ENCODE measurements at places on chromosomes 3 and 15.

DNA sequence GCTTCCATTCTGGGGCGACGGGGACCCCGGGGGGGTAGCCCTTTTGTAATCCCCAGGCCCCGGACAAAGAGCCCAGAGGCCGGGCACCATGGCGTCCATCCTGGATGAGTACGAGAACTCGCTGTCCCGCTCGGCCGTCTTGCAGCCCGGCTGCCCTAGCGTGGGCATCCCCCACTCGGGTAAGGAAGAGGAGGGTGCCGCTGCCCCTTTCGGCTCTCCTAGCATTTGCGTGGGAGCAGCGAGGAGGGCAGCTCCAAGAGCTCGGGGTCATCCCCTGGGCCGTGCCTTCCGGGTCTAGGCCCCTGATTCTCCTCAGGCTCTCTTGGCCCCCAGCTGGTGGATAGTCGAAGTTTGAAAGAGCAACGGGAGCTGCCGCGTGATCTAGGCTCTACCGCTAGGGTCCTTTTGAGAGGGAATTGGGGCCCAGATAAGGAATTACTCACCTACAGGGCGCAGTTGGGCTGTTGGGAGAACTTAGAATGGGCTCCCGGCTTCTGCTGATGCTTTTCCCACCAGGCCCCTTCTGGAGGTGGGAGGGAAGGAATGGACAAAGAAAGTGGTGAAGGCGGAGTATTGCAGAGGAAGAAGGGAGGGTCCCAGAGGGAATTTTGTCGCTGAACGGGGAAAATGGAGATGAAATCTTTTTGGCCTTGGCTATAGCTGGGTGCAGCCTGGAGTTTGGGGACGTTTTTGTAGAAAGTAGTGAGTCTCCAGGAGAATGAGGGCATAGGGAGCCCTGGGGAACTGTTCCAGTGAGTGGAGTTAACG, 615 bp downstream of the VPS18 start:
- peak; percentile 69 for DNase-seq

GRCh38 chr3:136350132-136350531, 100.0 kb downstream of the PCCB start:
- no peak for DNase-seq

DNA sequence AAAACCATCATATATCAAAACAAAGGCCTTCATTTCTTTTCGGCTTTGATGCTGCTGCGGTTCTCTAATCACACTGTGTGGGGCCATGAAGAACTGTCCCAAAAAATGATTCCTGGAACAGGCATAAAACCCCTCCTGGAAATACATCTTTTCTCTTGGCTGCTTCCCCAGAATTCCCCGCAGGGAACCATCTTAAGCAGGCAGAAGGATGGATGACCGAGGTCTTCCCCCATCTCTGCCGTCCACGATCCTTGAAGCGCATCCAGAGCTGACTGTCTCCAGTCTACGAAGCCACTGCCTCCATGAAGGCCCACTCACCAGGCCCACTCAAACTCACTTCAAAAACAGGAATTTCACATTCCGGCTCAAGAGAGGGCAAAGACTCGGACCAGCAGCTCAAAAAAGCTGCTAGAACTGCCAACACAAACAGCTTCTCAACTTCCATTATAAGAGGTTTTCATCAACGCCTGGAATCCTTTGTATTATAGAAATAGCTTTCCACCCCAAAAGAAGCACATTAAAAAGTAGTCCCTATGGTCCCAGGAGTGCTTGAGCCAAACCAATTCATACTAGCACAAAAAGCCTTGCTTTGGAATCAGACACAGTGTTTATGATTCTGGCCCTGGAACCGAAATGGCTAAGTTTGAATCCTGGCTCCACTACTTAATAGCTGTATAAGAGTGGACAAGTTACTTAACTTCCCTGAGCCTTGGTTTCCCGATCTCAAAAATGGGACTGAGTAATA, 487.5 kb upstream of the WNT5A start:
- no peak for DNase-seq

DNA sequence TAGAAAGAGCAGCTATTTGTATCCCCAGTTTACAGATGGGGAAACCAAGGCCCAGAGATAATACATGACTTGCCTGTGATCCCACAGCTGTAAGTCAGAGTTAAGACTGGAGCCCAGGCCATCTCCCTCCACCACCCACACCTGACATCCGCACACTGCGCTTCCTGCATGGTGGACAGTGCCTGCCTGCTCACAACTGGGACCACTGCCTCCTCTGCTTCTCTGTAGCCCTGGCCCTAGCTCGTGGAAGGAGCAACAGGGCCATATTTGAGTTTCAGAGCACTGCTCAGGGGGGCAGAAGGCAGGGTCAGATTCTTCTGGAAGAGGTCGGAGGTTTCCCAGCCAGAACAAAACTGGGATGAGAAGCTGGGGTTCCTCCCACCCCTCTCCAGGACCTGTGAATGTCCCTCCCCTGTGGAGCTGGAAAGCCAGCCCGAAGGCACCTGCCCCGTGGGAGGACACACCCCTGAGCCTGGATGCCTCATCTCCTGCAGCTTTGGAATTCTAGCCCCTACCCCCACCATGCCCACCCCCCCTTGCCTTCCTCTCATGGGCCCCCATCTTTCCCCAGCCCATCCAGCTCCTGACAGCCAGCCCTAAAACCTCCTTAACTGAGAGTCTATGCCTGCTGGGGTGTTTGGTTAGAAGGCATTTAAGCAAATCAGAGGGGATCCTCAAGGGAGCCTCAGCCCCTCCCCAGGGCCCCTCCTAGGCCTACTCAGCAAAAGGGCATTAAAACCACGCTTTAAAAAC, 100.1 kb downstream of the TPRA1 start:
- no peak for DNase-seq

- DNase-seq, result no peak
These were observed 14.6 kb downstream of the ZNF860 start for GRCh38 chr3:31996195-31996594.

DNA sequence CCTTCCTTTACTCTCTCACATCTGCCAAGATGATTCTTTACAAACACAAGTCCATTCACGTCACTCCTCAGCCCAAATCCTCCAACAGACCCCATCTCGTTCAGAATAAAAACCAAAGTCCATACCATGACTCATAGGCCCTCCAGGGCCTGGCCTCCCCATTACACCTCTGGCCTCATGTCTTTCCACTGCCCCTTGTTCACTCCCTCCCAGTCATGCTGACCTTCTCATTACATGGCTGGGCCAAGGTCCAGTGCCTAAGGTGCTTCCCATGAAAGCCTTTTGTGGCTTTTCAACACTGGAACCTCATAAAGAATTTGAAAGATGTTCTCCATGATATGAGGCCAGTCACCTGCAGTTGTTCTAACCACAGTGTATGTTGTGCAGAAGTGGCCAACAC, 44.5 kb downstream of the NEK10 start:
- DNase-seq, result no peak

DNA sequence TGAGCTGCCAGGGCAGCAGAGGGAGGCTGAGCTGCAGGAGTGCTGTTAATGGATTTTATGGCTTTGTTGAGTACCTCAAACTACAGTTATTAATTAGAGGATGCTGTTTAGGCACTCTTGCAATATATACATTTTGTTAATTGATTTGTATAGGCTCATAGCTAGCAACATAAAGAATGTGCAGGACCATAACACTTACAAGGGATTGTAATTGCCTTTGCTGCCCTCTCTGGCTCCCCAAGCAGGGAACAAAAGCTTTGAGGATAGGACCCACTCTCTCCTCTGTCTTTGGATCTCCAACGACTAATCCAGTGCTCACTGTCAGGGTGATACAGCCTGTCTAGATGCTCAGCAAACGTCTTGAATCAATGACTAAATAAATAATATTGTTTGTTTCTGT, 1.2 kb upstream of the CLSTN2 start:
- no peak for DNase-seq

- DNase-seq, result no peak
These were observed 222.4 kb upstream of the LRIG1 start for GRCh38 chr3:66723231-66723630.

DNA sequence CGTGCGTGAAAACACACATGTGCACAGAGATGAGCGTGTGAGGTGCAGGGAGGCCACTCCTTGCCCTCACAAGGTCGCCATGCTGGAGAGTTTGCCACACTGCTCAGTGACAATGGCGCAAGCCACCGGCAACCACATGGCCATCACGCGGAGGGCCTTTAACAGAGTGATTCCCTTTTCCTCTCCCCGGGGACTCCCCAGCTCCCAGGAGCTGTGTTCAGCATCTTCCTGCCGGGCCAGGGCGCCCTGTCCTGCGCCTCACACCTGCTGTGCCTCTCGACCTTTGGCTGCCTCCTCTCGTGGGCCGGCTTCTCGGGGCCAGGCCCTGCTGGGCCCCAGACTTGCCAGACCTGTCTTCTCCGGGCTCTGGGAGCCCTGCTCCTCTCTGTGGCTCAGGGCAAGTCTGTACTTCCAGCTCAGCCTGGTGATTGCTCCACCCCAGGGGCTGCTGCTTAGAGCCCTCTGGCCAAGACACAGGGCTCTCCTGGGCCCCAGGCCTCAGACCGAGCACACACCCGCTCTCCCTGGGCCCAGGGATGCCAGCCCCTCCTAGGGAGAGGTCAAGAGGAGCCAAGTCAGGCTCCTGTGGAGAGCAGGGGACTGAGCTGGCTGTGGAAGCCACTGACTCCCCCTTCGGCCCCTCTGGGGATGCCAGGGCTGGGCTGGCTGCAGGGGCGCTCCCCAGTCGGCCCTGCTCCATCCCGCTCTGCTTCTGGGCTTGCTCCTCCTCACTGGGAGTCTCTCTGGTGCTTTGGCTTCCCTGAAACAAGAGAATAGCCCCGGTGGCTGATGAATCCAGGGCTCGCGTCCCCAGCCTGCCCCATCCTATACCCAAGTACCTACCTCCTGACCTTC, 5.6 kb downstream of the CCDC9B start:
- no peak for DNase-seq

- no peak for DNase-seq
These were observed 91.8 kb upstream of the CGNL1 start for GRCh38 chr15:57284535-57284934.

DNA sequence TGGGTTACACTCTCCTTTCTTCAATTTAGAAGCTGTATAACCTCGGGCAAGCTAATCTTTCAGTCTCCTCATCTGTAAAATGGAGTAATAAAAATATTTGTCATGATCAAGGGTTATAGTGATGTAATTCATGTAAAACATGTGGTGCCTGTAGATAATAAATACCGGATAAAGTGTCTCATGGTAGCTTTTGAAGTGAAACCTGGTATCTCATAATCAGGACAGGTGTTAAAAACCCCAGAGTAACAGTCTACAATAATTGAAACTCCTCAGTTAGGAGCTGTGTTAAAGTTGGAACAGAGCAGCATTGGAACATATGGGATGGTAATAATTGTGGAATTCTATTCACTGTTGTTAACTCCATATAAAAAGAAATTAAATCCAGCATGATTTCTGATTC, 884 bp upstream of the KNL1 start:
- DNase-seq, result no peak

All from HAP-1 (cell line).